Activated CD4-positive, alpha-beta T cell treated with anti-CD3 and anti-CD28 coated beads for 1 hour (primary cell): ENCODE measurements at places on chromosomes 4 and X.

- DNase-seq, result no peak
Measured at GRCh38 chrX:110414679-110415439, 56.2 kb downstream of the RTL9 start.

DNA sequence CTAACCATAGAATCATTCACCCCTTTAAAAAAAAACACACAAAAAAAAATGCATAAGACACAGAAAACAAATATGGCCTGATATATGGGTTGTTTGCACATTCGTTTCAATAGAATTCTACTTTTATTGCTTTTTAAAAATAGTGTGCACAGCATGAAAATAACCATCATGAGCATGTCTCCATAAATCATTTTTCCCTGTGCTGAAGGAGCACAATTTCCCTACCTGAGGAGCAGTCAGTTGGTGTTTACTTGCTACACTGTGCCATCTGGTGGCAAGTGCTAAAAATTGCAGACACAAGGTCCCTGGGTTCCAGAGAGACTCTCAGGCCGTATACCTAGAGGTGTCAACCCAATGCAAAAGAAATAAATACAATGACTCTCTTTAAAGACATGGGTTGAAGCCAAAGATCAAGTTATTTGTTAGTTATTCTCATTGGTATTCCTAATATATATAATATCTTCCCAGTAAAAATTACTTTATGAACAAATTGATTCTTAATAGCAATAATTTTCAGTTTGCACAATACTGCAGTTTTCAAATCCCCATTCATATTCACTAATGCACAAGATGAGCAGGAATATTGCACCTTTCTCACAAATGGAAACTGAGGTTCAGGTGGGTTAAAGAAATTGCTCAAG lies 551.4 kb downstream of the IQCM start:
- no peak for DNase-seq

GRCh38 chr4:26083987-26084386 lies 170.0 kb downstream of the SMIM20 start:
- no peak for DNase-seq

DNA sequence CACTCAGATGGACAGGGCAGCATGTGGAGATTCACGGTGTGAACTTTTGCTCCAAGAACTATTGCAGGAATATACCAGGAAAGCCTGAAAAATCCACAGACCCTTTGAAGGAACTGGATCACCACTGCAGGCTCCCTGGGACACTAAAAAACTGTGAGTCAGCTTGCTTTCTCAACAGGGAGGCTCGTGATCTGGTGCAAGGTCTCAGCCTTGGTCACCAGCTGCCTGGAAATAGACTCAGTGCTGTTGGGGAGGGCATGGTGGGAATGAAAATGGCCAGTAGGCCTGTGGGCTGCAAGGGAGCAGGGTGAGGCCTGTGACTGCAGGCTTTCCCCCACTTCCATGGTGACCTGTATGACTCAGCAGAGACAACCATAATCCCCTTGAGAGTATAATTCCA lies 426.4 kb upstream of the RPS6KA3 start:
- DNase-seq, result no peak

DNA sequence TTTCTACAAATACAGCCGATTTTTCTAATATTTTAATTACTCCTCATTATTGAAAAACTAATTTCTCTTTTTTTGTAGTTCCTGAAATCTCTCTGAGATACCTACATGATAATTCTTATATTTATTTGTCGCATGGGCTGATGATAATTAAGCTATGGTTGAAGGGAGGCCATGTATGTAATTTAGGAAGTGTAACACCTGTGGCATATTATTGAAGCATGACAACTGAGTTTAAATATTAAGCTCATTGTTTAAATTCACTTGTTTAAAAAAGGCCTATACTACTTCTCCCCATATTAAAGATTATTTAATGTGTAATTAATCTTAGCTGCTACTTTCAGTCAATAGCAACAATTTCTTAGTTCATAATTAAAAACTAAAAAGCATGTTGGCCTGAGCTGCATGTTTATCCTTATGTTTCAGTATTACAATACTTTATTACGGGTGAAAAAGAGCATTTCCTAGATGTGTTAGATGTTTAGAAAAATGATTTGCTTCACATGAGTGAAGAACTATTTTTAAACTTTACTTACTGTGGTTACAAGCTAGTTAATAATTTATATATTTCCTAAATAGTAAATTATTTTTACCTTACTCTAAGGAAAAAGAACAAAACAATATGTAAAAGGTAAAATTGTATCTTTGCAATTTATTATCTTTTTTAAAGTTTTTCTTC lies 122.4 kb downstream of the RAP1GDS1 start:
- no peak for DNase-seq

- DNase-seq, result no peak
Measured at GRCh38 chrX:4243759-4244158, 530.3 kb upstream of the PRKX start.

DNA sequence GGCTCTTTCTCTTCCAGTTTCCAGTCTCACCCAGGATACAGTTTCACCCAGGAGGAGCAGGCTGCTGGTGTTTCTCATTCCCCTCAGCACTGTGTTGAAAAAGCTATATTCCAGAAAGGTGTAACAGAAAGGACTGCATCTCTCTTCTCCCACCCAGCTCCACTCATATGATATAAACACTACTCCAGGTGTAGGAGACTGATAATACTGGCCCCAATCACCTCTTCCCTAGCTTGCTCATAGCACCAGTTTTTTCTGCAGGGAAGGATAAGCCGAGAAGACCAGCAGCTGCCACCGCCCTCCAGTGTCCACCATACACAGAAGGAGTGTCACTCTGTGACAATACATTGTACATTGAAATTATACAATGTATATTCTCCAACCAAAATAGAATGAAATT lies 105.5 kb upstream of the STK26 start:
- no peak for DNase-seq

- no peak for DNase-seq
Measured at GRCh38 chr4:111933703-111934102, 211.6 kb upstream of the FAM241A start.

GRCh38 chr4:175833574-175834311 lies 21.7 kb upstream of the GPM6A start:
- no peak for DNase-seq

DNA sequence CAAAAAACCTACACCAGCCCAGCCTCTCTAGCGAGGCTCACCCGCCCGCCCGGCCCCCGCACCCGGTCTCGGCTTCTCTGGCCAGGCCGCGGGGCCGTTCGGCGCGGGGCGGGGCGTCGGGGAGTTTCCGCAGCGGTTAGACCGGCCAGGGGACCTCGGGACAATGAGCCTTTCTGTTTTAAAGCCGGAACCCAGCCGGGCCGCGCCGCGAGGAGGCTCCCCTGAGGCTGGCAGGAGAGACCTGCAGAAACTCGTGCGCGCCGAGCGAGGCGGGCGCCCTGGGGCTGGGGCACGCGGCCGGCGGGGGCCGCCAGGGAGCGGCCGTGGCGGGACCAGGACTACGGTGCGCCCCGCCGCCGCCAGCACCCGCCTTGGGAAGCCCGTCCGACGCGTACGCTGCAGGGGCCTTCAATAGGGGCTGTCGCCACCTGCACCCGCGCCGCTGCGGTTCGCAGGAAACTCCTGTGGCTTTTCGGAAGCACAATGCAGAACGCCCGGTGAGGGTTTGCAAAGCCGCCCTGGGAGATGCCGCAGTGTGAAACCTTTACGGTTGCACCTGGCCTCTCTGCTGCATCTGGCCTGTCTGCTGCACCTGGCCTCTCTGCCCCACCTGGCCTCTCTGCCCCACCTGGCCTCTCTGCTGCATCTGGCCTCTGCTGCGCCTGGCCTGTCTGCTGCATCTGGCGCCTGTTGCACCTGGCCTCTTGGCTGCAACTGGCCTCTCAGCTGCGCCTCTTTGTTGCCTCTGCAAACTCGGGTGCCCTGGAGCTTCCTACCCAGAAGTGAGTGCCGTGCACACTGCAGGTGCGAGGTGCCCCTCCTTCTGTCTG lies 63.9 kb downstream of the TRAPPC11 start:
- DNase-seq, result peak; percentile 18

- no peak for DNase-seq
Measured at GRCh38 chr4:79673898-79674297, 265.9 kb upstream of the GK2 start.

DNA sequence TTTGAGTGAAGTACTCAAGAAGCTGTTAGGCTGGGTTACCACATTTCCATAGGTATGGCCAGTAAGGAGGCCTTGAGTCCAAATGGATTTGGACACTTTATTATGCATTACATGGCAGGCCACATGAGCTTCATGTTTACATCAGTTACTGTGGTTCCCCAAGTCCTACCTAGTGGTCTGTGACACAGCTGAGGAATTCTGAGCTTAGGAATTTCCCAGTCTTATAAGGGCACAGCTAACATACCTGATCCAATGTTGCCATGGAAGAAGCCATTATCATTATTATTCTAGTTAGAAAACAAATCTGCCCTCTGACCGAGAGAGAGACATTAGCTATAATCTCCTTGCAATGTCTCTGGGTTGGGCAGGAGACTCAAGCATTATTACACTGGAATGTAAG lies 174.4 kb upstream of the NUDT10 start:
- DNase-seq, result no peak

GRCh38 chr4:53721263-53721662 lies 130.0 kb upstream of the LNX1 start:
- DNase-seq, result no peak

GRCh38 chrX:140502491-140503237 lies 2.2 kb downstream of the SOX3 start:
- DNase-seq, result no peak

DNA sequence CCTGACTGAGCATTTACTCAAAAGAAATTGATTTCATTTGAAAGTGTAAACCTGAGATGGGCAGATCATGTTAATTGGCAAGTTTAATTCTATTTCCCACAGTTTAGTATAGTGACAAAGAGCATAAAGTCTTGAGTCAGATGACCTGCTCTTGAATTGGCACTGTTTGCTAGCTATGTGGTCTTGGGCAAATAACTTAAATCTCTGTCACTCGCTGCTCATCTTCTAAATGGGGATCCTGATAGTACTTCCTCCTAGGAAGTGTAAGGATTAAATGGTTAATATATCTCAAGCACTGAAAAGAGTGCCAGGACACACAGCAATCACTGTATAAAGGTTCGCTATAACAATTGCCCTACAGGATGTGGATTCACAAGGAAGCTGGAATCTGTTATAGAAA lies 242.8 kb upstream of the JADE1 start:
- no peak for DNase-seq
